ENCODE measurements at places on chromosomes 1 and 21. TPM values are rescaled to one million over a fixed set of nuclear protein-coding genes. Genes with fewer than 3 reads are reported as not detected.

The NENF gene
- total RNA-seq: 28.2 TPM

The F3 gene
- 5.5 TPM for total RNA-seq

The ARHGEF16 gene
- 124 TPM for total RNA-seq

The RAB7B gene
- total RNA-seq: 9.0 TPM

The DRAXIN gene
- not detected for total RNA-seq

The LIN28A gene
- total RNA-seq: not detected

The GPR52 gene
- 0.94 TPM for total RNA-seq

The ZNF697 gene
- 1.8 TPM for total RNA-seq

The ZNF593OS gene
- total RNA-seq: 1.6 TPM

The SLC45A1 gene
- not detected for total RNA-seq

The OR2T35 gene
- total RNA-seq: not detected

The KRTAP19-1 gene
- not detected for total RNA-seq

The FMO2 gene
- not detected for total RNA-seq

The LTN1 gene
- total RNA-seq: 6.3 TPM

The SLC6A9 gene
- total RNA-seq: 1.0 TPM

The OR2T8 gene
- total RNA-seq: not detected

The OR2L5 gene
- total RNA-seq: not detected

The CNTN2 gene
- not detected for total RNA-seq

The OLIG2 gene
- total RNA-seq: not detected

The LACTBL1 gene
- total RNA-seq: not detected

The RIMS3 gene
- not detected for total RNA-seq

The OR6K3 gene
- not detected for total RNA-seq

The ELF3 gene
- total RNA-seq: 1,050 TPM

The NIBAN1 gene
- total RNA-seq: 1.9 TPM

The TMEM82 gene
- total RNA-seq: not detected

The IL24 gene
- not detected for total RNA-seq

The LCE6A gene
- not detected for total RNA-seq

The OR2AJ1 gene
- total RNA-seq: not detected

The SUSD4 gene
- total RNA-seq: 0.20 TPM

The PARS2 gene
- 6.4 TPM for total RNA-seq

The TOMM20 gene
- 49.0 TPM for total RNA-seq

The CD1E gene
- total RNA-seq: not detected

The TNFRSF25 gene
- total RNA-seq: 9.7 TPM

The OR2T3 gene
- total RNA-seq: not detected

The AVPR1B gene
- total RNA-seq: not detected

The IL20 gene
- not detected for total RNA-seq

The CASQ1 gene
- not detected for total RNA-seq

The CACNA1S gene
- not detected for total RNA-seq

The AADACL4 gene
- total RNA-seq: not detected

The TPTE gene
- total RNA-seq: not detected

The TMPRSS15 gene
- not detected for total RNA-seq

The PCAT6 gene
- total RNA-seq: not detected

Data from HT-29 (cell line).